Pericardium fibroblast (primary cell): ENCODE measurements at places on chromosomes 7 and 10. TPM values are rescaled to one million over a fixed set of nuclear protein-coding genes. Genes with fewer than 3 reads are reported as not detected.

Gene MYO3A
- not detected in 2 replicates for total RNA-seq

Gene SCD
- 343 and 463 TPM in 2 replicates for total RNA-seq

Gene SMC3
- 15.7 and 17.3 TPM in 2 replicates for total RNA-seq

Gene GNAT3
- total RNA-seq = not detected in 2 replicates

Gene MYH16
- not detected in 2 replicates for total RNA-seq

Gene SRRM3
- total RNA-seq = 2.0 and 2.7 TPM in 2 replicates

Gene SPDYE16
- not detected in 2 replicates for total RNA-seq

Gene PON1
- not detected in 2 replicates for total RNA-seq

Gene GPR37
- total RNA-seq = 0.23 TPM in 1 of 2 replicates, not detected in the other

Gene FEZF1
- not detected in 2 replicates for total RNA-seq

Gene ADAM12
- total RNA-seq = 7.2 and 59.9 TPM in 2 replicates

Gene COBL
- under 0.01 TPM in 1 of 2 replicates, not detected in the other for total RNA-seq

Gene ATG9B
- 0.12 TPM in 1 of 2 replicates, not detected in the other for total RNA-seq

Gene FAS
- 32.7 and 36.8 TPM in 2 replicates for total RNA-seq

Gene TRIM4
- 30.2 and 40.9 TPM in 2 replicates for total RNA-seq

Gene SEC61G
- total RNA-seq = 265 and 485 TPM in 2 replicates

Gene BBIP1
- total RNA-seq = 16.6 and 21.9 TPM in 2 replicates

Gene SSC4D
- 0.34 and 1.2 TPM in 2 replicates for total RNA-seq

Gene SPDYE9
- not detected in 2 replicates for total RNA-seq
